ENCODE measurements at places on chromosomes 3 and 15.

- DNase-seq, result no peak
These were observed 76.7 kb upstream of the LPP start for GRCh38 chr3:188077160-188077799.

DNA sequence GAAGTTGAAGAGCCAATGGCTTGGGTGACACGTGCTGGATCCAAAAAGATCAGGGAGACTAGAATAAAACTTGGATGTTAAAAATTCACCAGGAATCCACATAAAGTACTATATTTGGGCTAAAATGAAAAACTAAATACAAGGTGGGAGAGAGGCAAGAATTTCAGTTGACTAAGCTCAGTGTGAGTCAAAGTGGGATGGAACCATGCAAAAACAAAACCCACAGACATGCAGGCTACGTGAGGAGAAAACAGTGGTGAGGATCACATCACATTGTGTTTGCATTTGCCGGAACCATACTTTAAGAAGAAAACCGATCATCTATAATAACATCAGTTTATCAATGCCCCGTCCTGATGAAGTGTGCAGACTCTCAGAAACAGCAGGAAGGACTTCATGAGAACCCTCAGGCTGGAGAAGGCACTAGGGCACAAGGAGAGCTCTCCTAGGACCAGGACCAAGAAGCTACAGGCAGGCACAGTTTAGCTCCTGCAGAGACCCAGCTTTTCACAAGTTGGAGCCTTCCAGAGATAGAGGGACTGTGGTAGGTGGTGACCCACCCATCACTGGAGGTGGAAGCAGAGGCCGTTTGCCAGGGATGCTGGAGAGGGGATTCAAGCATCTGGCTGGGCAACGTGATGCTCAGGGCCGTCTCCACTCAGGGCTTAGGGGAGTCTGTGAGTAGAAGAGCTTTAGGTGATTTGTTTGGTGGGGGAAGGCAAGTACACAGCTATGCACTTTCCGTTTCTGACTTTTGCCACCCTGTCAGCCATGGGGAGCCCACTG is 29.0 kb upstream of the NR2E3 start:
- DNase-seq, result peak; percentile 45

GRCh38 chr15:65212097-65212496 is 824 bp upstream of the CILP start:
- DNase-seq, result no peak

DNA sequence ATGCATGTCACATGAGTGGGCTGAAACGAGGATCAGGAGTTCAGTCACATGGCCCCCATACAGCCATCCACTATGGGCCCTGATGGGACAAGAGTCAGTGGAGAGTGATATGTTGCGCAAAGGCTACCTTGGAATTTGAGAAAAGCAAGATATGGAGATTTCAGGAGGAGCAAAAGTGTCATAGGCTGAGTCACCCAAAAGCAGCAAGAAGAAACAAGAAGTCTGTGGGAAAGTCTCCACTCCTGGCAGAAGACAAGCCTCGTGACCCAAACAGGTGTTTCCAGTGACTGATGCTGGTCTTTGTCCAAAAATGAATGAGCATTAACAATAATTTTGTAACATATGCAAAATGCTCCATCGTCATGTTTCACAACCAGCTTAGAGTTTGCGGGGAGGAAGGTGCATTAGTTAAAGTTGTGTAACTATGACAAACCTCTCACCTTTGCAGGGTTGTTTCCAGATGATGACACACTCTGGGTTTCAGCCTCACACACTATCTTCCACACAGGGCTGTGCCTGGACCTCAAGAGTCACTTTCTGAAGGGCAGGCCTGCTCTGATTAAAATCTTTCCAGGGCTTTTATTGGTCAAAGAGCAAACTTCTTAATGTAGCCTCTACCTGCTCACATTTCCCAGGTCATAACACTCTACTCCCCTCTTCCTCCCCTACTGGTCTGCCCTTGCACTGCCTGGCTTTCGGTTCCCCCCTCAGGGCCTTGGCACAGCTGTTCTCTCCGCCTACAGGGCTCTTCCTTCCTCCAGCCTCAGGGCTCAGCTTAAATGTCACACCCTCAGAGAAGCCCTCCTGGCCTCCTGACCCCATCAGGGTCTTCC is 3.9 kb upstream of the DNASE1L3 start:
- DNase-seq, result peak; percentile 39

GRCh38 chr3:9080163-9080562 is 116.9 kb upstream of the RAD18 start:
- DNase-seq, result peak; percentile 68

GRCh38 chr15:48361685-48362084 is 30.5 kb downstream of the DUT start:
- no peak for DNase-seq

DNA sequence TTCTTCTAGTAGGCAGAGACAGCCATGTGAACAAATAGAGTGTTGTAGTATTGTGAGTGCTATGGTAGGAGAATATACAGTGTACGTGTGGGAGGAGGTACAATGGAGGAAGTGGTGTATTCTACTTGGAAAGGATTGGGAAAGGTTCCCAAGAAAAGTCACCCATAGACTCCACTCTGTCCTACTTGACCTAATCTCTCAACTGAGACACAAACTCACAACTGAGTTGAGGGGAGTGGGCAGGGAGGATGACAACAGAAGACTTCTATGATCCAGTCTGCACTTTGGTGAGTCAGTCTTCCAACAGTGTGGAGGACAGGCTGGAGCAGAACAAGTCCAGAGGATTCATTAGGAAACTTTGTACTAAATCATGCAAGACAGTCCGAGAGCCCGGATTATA is 28.8 kb upstream of the AQP9 start:
- no peak for DNase-seq

DNA sequence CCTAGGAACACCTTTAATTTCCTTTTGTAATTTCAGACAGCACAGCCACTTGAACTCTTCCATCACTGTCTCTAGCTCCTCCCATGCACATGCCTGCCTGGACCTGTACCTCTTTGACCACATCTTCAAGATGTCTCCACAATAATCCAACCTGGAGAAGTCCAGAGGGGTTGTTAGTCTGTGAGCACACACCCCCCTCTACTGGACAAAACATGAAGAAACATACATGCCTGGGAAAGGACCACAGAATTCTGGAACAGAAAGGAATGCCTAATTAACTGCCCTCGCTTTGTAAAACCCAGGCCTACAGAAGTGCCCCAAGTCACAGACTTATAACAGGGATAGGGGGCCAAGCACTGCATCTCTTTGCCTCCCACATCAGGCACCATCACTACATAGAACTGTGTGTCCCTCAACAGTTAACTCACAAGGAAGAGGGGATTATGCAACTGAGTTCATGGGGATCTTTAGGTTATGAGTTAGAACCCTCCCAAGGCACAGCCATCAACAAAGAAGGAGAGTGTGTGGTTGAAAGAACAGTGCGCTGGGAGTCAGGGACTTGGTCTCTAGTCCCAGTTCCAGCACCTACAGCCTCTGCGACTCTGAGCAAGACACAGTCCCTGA is 61.7 kb downstream of the FMN1 start:
- DNase-seq, result peak; percentile 80

GRCh38 chr3:53939086-53939582 is 47.5 kb upstream of the SELENOK start:
- DNase-seq, result no peak

- DNase-seq, result no peak
These were observed 96.3 kb upstream of the OXTR start for GRCh38 chr3:8865697-8866096.

GRCh38 chr3:50417637-50418033 is 58.3 kb upstream of the TMEM115 start:
- DNase-seq, result peak; percentile 15

DNA sequence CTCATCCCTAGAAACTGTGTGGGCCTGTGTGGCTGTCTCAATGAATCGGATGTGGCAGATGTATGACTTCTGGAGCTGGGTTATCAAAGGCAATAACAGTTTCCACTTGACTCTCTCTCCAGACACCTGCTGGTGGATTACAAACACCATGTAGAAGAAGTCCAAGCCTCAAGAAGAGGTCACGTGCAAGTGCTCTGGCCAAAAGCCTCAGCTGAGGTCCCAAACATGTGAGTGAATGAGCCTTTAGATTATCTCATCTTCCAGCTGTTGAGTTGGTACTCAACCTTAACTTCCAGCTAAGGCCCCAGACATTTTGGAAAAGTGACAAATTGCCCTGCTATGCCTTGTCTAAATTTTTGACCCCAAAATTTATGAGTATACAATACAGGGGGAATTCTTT is 42.7 kb upstream of the IL12A start:
- DNase-seq, result no peak

GRCh38 chr3:142209655-142210054 is 15.7 kb downstream of the GK5 start:
- peak; percentile 41 for DNase-seq

- DNase-seq, result no peak
These were observed 68.5 kb downstream of the WWTR1 start for GRCh38 chr3:149589332-149589731.

- peak; percentile 67 for DNase-seq
These were observed 104.9 kb upstream of the ASB14 start for GRCh38 chr3:57397175-57398026.

GRCh38 chr15:77836121-77836692 is 203.5 kb upstream of the LINGO1 start:
- DNase-seq, result peak; percentile 12

- DNase-seq, result no peak
These were observed 478.2 kb upstream of the DPH6 start for GRCh38 chr15:36024031-36024688.

- no peak for DNase-seq
These were observed 101.1 kb upstream of the DLG1 start for GRCh38 chr3:197399486-197399885.

DNA sequence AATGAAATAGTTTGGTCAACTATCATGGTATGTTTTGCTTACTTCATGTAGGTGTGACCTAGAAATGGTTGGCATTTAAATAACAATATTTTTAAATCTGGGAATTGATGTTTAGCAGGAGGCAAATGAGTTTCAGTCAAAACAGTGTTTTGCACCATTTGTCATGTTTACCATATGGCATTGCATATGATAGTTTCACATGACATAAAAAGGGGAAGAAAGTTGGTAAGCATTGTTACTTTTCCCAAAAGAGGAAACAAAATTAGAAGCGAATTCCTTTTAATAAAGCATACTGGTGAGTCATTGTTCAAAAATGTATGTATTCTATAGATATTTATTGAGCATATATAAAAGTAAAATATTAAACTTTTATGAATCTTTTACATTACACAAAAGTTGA is 2.3 kb downstream of the RNF13 start:
- no peak for DNase-seq

DNA sequence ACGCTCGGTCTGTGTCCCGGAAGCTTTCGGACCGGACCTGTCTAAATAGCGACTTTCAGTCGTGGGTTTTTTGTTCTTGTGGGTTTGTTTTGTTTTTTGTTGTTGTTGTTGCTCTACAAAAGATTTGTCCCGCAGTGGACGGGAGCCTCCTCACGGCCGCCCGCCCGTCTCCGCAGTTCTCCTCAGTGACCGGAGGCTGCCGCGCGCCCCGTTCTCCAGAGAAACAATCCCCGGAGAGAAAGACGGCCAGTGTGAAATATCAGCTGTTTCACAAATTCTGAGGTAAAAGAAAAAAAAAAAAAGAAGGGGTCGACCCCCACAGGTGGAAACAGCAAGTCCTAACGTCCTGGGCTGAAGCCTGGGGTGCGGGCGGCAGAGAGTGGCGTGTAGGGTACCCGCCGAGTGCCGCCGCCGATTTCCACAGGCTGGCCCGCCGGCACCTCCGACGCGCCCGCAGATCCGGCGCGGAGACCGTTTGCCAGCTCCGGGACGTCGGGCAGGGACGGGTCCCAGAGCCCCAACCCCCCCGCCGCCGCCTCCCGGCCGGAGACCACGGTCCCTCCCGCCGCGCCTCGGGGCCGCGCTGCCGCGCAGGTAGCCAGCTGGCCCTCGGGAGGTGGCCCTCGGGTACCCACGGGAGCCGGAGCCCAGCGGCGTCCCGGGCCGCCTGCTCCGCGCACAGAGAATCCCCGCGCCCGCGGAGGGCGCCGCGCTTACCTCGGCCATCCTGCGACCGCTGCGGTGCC is 478 bp downstream of the BNC1 start:
- DNase-seq, result peak; percentile 29

GRCh38 chr15:42087926-42088800 is 6.2 kb downstream of the PLA2G4D start:
- DNase-seq, result no peak

- no peak for DNase-seq
These were observed 220.2 kb downstream of the NTRK3 start for GRCh38 chr15:88036154-88036839.

DNA sequence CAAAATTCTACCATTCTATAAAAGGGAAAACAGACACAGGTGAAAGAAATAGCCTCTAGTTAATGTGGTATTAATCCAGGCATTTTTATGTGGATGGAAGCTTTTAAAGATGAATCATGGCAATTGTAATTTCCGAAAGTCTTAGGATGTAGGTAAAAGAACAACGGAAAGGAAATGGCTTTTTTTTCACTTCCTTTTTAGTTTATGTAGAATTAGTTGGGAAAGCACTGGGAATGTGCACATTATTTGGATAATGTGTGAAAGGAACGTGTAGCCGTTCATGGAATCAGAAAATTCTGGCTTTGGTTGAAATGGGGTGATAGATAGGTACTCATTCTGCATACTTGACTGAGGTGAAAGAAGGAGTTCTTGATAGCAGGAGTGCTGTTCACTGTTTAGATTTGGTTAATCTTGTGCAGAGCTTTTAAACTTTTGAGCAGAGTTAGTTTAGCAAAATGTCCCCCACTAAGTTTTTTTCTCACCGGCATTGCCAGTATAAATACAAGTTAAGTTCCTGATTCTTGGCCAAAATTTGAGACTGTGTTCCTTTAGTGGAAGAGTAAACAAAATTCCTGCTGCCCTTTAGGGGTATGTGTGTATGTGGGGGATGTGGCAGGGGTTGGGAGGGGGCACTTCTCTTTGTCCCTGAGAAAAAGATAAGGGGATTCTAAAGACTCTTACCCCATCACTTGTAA is 20.2 kb upstream of the UTS2B start:
- peak; percentile 30 for DNase-seq

DNA sequence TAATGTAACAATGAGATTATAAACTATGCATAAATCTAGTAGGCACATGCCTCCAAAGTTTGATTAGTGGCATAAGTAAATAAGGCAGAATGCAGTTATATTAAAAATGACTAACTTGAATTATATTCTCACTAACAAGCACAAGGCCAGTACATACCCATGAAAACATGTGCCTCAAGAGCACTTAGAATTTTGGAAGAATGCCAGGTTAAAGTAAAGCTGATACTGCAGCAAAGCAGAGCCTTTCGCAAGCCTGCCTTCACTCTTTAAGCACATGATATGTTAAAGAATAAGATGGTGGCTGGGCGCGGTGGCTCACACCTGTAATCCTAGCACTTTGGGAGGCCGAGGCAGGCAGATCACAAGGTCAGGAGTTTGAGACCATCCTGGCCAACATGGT is 49.0 kb downstream of the KBTBD12 start:
- DNase-seq, result no peak
